ENCODE measurements at places on chromosomes 11 and 22. TPM values are rescaled to one million over a fixed set of nuclear protein-coding genes. Genes with fewer than 3 reads are reported as not detected.
A peak's percentile ranks its signal among the peaks of the same experiment; 100 is the strongest.

- no peaks in the 10 kb centered on the region for H3K36me3 ChIP-seq
- peaks cover 2% of the 10 kb centered on the region for H3K4me1 ChIP-seq
- H3K27ac ChIP-seq = no peak overlapping the region
- no peaks in the 10 kb centered on the region for H3K27me3 ChIP-seq
- H3K4me3 ChIP-seq = no peak overlapping the region
These were observed 124.3 kb downstream of the APOL5 start for GRCh38 chr22:35841907-35842518.

DNA sequence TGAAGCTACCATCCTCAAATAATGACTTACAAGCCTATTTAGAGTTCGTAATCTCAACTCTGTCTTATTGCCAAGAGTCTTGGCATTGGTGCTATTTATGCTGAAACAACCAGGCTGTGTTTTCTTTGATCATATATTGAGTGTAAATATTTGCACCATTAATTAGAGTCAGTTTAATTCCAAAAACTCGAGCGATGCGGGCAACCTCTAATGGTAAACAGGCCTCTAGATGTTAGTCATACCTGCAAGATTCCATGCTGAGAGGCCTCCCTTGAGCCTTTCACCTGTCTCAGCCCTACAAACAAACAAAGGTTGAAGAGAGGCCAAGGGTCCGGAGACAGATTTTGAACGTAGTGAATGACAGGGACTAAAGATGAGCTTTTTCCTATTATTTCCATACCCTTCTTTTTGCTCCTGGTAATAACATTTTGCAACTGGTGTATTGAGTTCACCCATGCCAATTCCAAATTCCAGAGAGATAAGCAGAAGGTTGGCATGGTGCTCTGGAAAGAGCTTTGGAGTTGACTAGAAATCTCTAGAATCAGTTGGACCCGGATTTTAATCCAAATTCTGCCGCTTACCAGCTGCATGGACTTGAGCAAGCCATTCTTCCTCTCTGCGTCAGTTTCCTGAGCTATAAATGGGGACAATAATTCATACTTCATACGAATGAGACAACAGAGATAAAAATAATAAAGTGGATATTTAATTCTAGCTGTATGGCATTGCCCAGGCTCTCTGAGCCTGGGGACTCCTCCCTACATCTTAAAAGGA lies 99.1 kb upstream of the ANO1 start:
- no peak overlapping the region for H3K4me3 ChIP-seq
- H3K4me1 ChIP-seq = no peaks in the 10 kb centered on the region
- no peak overlapping the region for H3K27ac ChIP-seq

- no peak for DNase-seq
- H3K36me3 ChIP-seq = no peaks in the 10 kb centered on the region
- H3K27me3 ChIP-seq = no peaks in the 10 kb centered on the region
- H3K4me1 ChIP-seq = no peaks in the 10 kb centered on the region
- no peak overlapping the region for H3K4me3 ChIP-seq
These were observed 37.8 kb downstream of the GALNT18 start for GRCh38 chr11:11583801-11584529.

GRCh38 chr11:9313648-9314290 lies 624 bp downstream of the TMEM41B start:
- peak overlapping the region; percentile 34 for H3K27ac ChIP-seq
- H3K4me1 ChIP-seq = peaks cover 9% of the 10 kb centered on the region
- no peaks in the 10 kb centered on the region for H3K27me3 ChIP-seq
- H3K36me3 ChIP-seq = no peaks in the 10 kb centered on the region

DNA sequence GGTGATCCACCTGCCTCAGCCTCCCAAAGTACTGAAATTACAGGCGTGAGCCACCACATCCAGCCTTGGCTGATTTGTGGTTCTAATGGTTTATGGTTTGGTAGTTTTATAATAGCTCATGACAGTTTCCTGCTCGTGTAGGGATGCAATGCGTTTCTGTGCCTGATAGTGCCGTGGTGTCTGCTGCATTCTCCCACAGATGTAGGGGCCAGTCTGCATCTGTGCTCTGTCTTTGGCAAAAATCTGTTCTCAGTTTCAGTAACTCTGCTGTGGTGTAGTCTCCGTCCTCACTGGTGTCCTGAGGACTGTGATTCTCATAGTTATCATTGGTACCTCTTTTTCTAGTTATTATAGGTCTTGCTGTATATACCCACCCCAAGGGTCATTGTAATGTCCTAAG lies 16.3 kb downstream of the ST14 start:
- H3K4me1 ChIP-seq = peaks cover 6% of the 10 kb centered on the region
- no peaks in the 10 kb centered on the region for H3K27me3 ChIP-seq
- DNase-seq = no peak
- no peak overlapping the region for H3K4me3 ChIP-seq
- no peak overlapping the region for H3K27ac ChIP-seq

GRCh38 chr11:73320763-73321603 lies 12.9 kb downstream of the ARHGEF17 start:
- H3K27me3 ChIP-seq = no peaks in the 10 kb centered on the region
- peak overlapping the region; percentile 83 for H3K27ac ChIP-seq
- H3K36me3 ChIP-seq = no peaks in the 10 kb centered on the region

DNA sequence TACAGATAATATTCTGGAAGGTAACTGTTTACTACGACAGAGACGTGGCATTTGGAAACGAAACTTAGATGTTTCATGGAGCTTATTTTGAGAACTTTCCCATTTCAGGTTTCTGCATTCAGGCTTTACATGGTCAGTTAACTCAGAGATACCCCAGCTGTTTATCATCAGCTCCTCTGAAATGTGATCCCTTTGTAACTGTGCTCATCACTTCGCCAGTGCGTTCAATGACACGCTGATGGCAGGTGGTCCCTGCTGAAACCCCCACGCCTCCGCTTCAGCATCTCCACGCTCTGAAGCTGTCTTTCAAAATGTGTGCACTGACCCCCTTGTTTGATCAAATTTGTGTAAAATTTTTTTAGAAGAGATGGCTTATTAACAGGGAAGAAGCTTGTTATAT lies 30.5 kb downstream of the ALG12 start:
- no peak for DNase-seq
- H3K4me1 ChIP-seq = no peaks in the 10 kb centered on the region
- no peaks in the 10 kb centered on the region for H3K27me3 ChIP-seq
- H3K27ac ChIP-seq = no peak overlapping the region
- H3K4me3 ChIP-seq = no peak overlapping the region

GRCh38 chr11:125995313-125995712 lies 49.5 kb downstream of the VSIG10L2 start:
- H3K27me3 ChIP-seq = no peaks in the 10 kb centered on the region
- H3K4me1 ChIP-seq = no peaks in the 10 kb centered on the region
- no peak for DNase-seq

GRCh38 chr22:29707010-29707409 lies 12.8 kb upstream of the CABP7 start:
- DNase-seq = no peak
- no peak overlapping the region for H3K27ac ChIP-seq
- H3K4me3 ChIP-seq = no peak overlapping the region
- no peaks in the 10 kb centered on the region for H3K27me3 ChIP-seq
- H3K4me1 ChIP-seq = no peaks in the 10 kb centered on the region

DNA sequence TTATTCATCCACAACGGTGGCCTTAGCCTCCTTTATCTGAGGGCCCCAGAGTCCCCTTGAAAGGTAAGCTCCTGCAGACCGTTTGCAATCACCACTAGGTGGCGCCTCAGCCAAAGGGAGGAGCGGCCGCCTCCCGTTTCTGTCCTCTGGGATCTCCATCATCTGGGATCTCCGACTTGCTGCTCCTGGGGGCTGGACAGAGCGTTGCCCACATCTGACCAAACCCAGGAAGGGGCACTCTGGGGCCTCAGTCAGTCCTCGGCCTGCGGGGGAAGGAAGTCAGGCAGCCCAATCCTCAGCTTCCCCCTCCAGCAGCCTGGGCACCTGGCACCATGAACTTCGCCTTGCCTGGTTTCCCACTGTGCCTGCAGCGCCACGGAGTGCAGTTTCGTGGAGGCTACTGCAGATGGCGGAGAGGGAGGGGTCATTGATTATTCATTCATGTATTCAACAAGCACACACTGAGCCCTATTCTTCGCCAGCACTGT lies 23.5 kb downstream of the TP53I11 start:
- H3K36me3 ChIP-seq = no peaks in the 10 kb centered on the region
- no peak overlapping the region for H3K27ac ChIP-seq
- DNase-seq = peak; percentile 58
- H3K27me3 ChIP-seq = no peaks in the 10 kb centered on the region
- H3K4me1 ChIP-seq = no peaks in the 10 kb centered on the region
- H3K4me3 ChIP-seq = no peak overlapping the region

DNA sequence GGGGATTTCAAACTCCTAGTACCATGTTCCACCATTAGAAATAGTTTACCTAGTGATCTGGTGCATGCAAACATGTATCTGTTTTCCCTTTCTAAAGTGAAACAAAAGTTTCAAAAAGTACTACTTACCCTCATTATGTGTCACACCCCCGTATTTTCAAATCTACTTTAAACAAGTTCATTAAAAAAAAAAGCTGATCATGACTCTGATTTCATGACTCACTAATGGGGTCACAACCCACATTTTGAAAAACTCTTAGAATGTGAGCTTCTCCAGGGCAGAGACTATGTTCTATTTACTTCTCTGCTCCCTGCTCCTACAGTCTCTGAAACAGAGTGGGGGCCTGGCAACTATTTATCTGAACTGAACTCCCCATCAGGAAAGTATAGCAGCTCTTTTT lies 18.2 kb downstream of the CHRM1 start:
- no peaks in the 10 kb centered on the region for H3K36me3 ChIP-seq
- no peaks in the 10 kb centered on the region for H3K27me3 ChIP-seq
- DNase-seq = no peak
- no peak overlapping the region for H3K27ac ChIP-seq

Gene OR8B3
- polyA plus RNA-seq = not detected

Gene KDELR3
- 2.4 TPM for polyA plus RNA-seq

Gene OR52D1
- polyA plus RNA-seq = not detected

Gene ELMOD1
- polyA plus RNA-seq = 0.38 TPM

Gene ANKK1
- not detected for polyA plus RNA-seq

Gene MISFA
- polyA plus RNA-seq = 0.79 TPM
